ENCODE measurements at places on chromosomes 1 and 21. TPM values are rescaled to one million over a fixed set of nuclear protein-coding genes. Genes with fewer than 3 reads are reported as not detected.

The MYCL gene
- 10.3 TPM for total RNA-seq

The PLA2G4A gene
- total RNA-seq, result 7.5 TPM

The CEP170 gene
- 27.0 TPM for total RNA-seq

The PM20D1 gene
- not detected for total RNA-seq

The HRNR gene
- total RNA-seq, result under 0.01 TPM

The CGN gene
- 1.7 TPM for total RNA-seq

The BNIPL gene
- total RNA-seq, result 7.5 TPM

The RASSF5 gene
- 6.3 TPM for total RNA-seq

The PTPN7 gene
- total RNA-seq, result not detected

The OLFM3 gene
- not detected for total RNA-seq

The ACOT11 gene
- 12.6 TPM for total RNA-seq

The IQGAP3 gene
- 0.07 TPM for total RNA-seq

The TNFRSF8 gene
- not detected for total RNA-seq

The FAM163A gene
- not detected for total RNA-seq

All from nasal cavity respiratory epithelium epithelial cell of viscerocranial mucosa (primary cell).